ENCODE measurements at places on chromosomes 11 and 22. TPM values are rescaled to one million over a fixed set of nuclear protein-coding genes. Genes with fewer than 3 reads are reported as not detected.

- DNase-seq: no peak
These were observed 6.0 kb upstream of the LMO2 start for GRCh38 chr11:33897761-33898375.

GRCh38 chr11:134558916-134559601, 147.0 kb upstream of the B3GAT1 start:
- peaks cover 14% of the 10 kb centered on the region for H3K4me1 ChIP-seq
- H3K36me3 ChIP-seq: no peaks in the 10 kb centered on the region
- DNase-seq: no peak
- H3K27ac ChIP-seq: no peak overlapping the region

The TSSK2 gene
- not detected for total RNA-seq

- peaks cover 4% of the 10 kb centered on the region for H3K27me3 ChIP-seq
- no peaks in the 10 kb centered on the region for H3K4me1 ChIP-seq
- no peak overlapping the region for H3K27ac ChIP-seq
- DNase-seq: no peak
- no peaks in the 10 kb centered on the region for H3K36me3 ChIP-seq
These were observed 13.9 kb upstream of the SHANK2 start for GRCh38 chr11:71266114-71266833.

GRCh38 chr11:30990625-30991296, 378.8 kb downstream of the DCDC1 start:
- H3K27ac ChIP-seq: no peak overlapping the region
- no peaks in the 10 kb centered on the region for H3K27me3 ChIP-seq
- no peaks in the 10 kb centered on the region for H3K36me3 ChIP-seq
- DNase-seq: no peak
- H3K4me3 ChIP-seq: no peak overlapping the region

The CCS gene
- 51.2 TPM for total RNA-seq

- H3K27me3 ChIP-seq: peaks cover 13% of the 10 kb centered on the region
- H3K36me3 ChIP-seq: no peaks in the 10 kb centered on the region
- peaks cover 3% of the 10 kb centered on the region for H3K4me1 ChIP-seq
- DNase-seq: no peak
These were observed 3.2 kb upstream of the RTN4R start for GRCh38 chr22:20271114-20271994.

- no peak overlapping the region for H3K4me3 ChIP-seq
- H3K36me3 ChIP-seq: no peaks in the 10 kb centered on the region
- no peak for DNase-seq
- peaks cover 9% of the 10 kb centered on the region for H3K27me3 ChIP-seq
These were observed 29.2 kb downstream of the SYT7 start for GRCh38 chr11:61551634-61552033.

Measured in endothelial cell (in vitro differentiated cells).